ENCODE measurements at places on chromosomes 6 and 20.

GRCh38 chr6:10411971-10412460 is 2.9 kb downstream of the TFAP2A start:
- DNase-seq, result no peak

GRCh38 chr6:47247227-47247797 is 62.4 kb downstream of the TNFRSF21 start:
- DNase-seq, result no peak

DNA sequence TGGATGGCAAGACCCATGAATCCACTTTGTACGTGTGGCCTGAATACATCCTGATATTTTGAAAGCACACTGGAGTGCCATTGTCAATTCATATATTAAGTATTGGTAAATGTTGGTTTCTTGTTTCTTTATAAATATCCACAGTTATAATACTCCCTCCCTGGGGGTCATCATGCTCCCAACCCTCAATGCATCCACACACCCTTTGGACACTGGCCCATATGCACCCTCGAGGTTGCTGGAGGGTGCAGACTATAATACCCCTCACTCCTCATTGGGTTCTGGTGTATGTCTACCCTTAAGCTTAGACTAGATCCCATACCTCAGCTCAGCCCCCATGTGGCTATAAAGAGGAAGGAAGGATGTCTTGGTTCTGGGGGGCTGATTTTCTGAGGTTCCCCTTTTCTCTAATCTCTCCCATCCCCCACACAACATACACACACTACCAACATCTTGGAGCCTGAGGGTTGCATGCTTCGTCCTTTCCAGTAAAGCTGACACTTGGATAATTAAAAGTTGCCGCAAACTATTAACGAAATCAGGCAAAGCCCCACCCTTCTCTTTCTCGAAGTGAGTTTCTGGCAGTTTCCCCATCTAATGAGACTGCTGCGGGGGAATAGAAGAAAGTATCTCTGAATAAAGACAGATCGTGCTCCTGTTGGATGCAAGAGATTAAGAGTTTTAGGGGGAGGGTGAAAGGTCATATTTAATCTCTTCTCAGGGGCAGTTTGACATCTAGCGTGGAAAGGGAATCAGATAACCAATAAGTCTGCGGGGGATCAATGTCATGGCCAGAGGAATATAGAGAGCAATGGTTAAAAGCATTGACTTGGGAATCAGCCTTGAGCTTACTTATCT is 7.4 kb downstream of the PIM1 start:
- no peak for DNase-seq

- no peak for DNase-seq
Measured at GRCh38 chr6:134880487-134881190, 69.3 kb downstream of the ALDH8A1 start.

GRCh38 chr6:9522101-9522500 is 892.8 kb downstream of the TFAP2A start:
- no peak for DNase-seq

- no peak for DNase-seq
Measured at GRCh38 chr20:21571841-21572690, 58.2 kb upstream of the NKX2-2 start.

DNA sequence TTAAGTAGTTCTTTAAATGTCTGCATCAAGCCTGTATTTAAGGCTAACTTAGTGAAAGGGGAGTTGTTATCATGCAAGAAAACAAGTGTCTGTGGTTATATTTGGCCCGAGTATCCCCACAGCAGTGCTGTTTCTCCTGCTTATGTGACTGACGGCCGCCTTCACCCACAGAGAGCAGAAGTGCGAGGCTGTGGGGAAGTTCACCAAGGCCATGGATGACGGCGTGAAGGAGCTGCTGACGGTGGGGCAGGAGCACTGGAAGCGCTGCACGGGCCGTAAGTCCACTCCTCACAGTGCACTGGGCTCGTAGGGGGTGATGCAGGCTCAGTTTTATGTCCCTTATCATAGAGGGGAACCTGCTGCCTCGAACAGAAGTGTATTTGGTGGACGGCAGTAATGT is 53.2 kb upstream of the SYNJ2 start:
- no peak for DNase-seq

DNA sequence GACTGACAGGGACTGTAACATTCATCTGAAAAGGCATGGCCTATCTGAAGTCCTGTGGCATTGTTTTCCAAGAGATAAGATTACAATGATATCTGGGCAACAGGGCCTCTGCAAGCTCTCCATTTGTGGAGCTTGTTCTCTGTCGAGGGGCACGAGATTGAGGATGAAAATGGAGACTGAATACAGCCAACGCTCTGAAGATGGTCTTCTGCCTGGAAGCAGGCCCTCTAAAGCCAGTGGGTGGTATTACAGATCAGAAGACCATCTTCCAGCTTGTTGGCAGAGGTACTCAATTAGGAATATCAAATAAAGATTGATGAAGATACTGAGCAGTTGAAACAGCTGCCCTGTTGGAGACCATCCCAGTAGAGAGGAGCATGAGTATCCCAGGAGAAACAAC is 288.2 kb downstream of the CENPW start:
- DNase-seq, result no peak

- DNase-seq, result no peak
Measured at GRCh38 chr6:40298207-40298606, 289.0 kb downstream of the LRFN2 start.

DNA sequence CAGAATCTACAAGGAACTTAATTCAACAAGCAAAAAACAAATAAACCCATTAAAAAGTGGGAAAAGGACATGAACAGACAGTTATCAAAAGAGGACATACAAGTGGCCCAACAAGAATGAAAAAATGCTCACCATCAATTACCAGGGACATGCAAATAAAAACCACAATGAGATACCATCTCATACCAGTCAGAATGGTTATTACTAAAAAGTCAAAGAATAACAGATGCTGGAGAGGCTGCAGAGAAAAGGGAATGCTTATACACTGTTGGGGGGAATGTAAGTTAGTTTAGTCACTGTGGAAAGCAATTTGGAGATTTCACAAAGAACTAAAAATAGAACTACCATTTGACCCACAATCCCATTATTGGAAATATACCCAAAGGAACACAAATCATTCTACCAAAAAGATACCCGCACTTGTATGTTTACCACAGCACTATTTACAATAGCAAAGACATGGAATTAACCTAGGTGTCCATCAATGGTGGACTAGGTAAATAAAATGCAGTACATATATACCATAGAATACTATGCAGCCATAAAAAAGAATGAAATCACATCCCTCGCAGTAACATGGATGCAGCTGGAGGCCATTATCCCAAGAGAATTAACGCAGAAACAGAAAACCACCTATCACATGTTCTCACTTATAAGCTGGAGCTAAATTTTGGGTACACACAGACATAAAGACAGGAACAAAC is 48.4 kb downstream of the RNGTT start:
- no peak for DNase-seq

DNA sequence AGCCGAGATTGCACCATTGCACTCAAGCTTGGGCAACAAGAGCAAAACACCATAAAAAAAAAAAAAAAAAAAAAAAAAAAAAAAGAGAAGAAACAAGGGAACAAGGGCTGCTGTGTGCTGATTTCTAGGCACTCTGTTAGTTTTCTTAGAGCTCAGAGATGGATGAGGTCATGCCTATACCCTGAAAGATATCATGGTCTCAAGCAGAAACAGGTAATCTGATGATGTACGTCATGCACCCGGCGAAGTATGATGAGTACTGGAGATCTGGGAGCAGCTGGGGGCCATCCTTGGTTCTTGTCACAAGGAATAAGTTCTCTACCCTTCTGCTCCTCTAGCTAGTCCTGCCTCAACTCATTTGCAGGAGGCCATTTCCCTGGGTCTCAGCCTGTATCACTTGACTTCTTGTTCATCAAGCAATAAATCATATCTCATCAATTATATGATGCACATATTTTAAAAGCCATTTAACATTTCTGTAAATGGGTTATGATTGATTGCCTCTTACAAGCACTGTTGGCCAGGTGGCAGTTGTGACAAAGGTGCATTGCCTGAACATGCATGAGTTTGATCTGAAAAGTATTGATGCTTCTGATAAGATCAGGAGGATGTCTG is 517.2 kb downstream of the DHX35 start:
- DNase-seq, result no peak

DNA sequence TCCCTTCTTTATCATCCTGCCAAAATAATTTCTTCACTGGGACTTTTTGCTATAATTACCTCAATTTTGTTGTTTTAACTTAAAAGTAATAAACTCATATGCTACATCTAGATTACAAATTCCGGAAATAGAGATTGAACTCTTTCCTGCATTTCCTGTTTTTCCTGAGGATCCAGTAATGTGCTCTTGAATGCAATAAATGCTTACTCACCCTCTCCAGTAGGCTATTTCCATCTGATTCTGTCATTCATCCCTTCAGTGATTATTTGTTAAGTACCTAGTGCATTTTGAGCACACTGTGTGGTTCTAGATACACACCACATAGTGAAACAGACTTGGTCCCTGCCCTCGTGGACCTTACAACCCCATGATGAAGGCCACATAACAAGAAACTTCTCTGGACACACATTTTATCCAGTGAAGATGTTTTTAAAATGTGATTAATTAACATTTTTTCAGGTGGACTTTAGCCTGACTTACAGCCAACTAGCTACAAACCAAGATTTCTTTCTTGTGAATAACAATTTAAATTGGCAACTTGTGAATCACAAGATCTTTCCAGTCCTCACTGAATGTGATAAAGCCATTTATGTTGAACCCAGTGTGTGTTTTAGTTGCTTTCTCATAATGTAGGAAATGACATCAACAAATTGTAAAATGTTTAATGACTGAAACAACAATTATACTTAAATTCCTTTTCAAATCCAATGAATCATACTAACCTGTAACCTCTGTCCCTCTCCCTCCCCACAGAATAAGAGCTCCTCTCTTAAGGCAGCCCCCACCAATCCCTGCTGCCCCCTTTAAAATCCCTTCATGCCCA is 272.3 kb downstream of the KHDC1L start:
- DNase-seq, result no peak
